ENCODE measurements at places on chromosomes 2 and 18. TPM values are rescaled to one million over a fixed set of nuclear protein-coding genes. Genes with fewer than 3 reads are reported as not detected.

CCDC74B gene
- 3.0 TPM for total RNA-seq

LOXL3 gene
- 17.6 TPM for total RNA-seq

KIAA2012 gene
- not detected for total RNA-seq

SERPINB12 gene
- total RNA-seq, result not detected

- DNase-seq, result no peak
- H3K4me1 ChIP-seq, result peaks cover 5% of the 10 kb centered on the region
- no peaks in the 10 kb centered on the region for H3K36me3 ChIP-seq
- H3K27me3 ChIP-seq, result no peaks in the 10 kb centered on the region
- no peak overlapping the region for H3K4me3 ChIP-seq
These were observed 39.9 kb upstream of the UPP2 start for GRCh38 chr2:158061763-158062162.

DNA sequence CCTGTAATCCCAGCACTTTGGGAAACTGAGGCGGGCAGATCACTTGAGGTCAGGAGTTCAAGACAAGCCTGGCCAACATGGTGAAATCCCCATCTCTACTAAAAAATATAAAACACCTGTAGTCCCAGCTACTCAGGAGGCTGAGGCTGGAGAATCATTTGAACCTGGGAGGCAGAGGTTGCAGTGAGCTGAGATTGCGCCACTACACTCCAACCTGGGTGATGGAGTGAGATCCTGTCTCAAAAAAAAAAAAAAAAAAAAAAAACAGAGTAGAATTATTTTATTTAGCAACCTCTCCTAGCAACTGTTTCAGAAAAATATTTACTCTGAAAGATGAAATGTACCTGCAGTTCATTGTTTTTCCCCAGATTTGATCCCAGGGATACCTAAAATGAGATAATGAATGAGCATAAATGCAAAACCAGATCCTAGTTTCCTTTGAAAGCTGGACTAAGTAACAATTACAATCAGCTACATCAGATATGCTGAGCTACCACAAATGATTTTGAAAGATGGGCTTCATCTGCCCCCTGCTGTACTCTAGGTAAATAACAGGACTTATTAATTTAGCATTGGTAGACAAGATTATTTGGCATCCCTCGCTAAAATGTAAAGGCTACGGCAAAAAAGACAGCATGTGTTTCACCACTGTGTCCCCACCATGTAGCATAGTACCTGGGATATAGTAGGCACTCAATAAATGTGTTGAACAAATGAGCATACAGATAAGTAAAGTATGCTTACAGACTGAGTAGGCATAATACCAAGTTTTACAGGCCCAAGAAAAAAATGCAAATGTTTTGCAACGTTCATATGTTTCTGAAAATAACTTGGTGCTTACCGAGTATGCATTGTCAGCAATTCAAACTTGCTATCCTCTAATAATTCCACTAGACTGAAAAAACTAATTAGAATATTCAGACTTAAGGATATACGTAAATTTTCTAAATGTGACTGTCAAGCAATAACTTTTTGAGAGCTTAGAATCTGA, 102.5 kb downstream of the ATL2 start:
- peak; percentile 64 for DNase-seq
- H3K36me3 ChIP-seq, result no peaks in the 10 kb centered on the region
- H3K27me3 ChIP-seq, result peaks cover 3% of the 10 kb centered on the region
- H3K27ac ChIP-seq, result no peak overlapping the region

DNA sequence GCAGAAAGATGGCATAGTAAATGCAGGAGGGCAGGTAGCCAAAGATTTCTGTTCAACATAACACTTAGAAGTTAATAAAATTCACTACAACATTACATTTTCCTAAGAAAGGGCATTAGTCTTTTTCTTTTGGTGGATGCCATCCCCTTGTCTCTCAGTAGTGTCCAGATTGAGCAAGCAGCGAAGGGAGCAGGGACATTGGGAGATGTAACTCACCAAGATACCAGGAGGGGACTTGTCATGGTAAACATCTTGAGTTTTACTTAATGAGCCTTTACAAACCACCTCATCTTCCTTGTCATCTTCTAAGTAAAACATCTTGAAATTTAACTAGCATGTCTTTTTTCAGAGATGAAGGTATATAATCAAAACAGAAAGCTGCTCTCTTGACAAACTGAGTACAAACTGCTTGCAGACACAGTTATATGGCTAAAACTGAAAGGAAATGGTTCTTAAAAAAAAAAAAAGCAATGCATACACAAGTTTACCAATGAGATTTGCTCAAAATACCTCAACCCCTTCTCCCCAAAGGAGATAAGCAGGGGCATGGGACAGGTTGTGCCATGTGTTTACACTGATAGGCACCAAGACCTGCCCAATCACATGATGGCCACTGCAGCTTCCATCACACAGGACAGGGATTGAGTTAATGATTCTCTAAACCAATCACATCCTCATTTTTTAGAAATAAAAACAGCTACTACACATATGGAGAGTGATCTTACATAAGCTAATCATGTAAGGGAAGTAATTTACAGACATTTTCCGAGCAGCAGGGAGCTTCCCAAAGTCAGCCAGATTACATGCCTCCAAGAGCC, 30.3 kb downstream of the LPIN2 start:
- no peak overlapping the region for H3K4me3 ChIP-seq
- H3K36me3 ChIP-seq, result no peaks in the 10 kb centered on the region
- peaks cover 34% of the 10 kb centered on the region for H3K4me1 ChIP-seq
- no peak overlapping the region for H3K27ac ChIP-seq

DNA sequence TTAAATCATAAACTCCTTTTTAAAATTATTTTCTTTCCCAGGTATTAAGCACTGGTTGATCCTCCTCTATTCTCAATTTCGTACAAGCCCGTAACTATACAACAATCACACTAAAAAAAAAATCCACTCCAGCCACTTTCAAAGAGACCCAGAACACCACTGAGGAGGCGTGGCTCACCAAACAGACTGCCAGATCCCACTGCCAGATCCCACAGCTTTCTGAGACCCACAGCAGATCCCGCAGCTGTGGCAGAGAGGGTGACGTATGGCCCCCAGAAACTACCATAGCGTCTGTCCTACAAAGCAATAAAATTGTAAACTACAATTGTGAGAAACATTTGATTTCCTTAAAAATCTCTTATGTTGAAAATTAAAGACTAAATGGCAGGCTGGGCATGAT, 230.7 kb upstream of the PXDN start:
- H3K27ac ChIP-seq, result peak overlapping the region; percentile 91
- no peak overlapping the region for H3K4me3 ChIP-seq
- H3K27me3 ChIP-seq, result no peaks in the 10 kb centered on the region
- no peaks in the 10 kb centered on the region for H3K36me3 ChIP-seq
- H3K4me1 ChIP-seq, result peaks cover 29% of the 10 kb centered on the region

DNA sequence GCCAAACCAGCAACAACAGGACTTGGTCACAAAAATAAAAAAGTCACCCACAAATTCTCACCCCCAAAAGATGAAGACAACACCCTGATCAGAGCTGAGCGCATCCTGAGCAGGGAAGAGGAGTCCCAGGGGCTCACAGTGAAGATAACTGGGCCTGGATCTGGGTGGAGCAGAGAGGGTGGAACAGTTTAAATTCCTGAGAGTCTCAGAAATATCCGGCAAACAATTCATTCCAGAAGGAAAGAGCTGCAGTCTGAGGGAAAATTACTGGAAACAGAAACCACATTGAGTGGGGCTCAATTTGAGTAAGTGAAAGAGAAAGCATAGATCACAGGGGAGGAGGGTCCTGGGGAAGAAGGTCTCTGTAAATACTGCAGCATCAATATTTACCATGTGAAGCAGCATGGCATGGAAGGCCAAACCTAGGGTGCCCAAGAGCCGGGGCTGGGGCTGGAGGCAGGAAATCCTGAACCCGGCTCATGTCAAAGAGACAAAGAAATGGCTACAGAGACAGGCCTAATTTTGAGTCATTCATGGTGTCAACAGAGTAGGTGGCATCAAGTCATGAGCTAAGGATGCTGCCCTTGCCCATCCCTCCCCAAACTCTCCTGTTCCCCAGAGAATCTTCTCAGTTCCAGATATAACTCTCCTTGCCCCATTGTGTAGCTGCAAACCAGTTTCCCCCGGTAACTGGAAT, 61.4 kb upstream of the ZBTB7C start:
- no peak overlapping the region for H3K4me3 ChIP-seq
- no peaks in the 10 kb centered on the region for H3K4me1 ChIP-seq
- H3K36me3 ChIP-seq, result no peaks in the 10 kb centered on the region
- no peak overlapping the region for H3K27ac ChIP-seq
- H3K27me3 ChIP-seq, result peaks cover 6% of the 10 kb centered on the region
- DNase-seq, result no peak

GRCh38 chr2:48600204-48600813, 17.3 kb upstream of the GTF2A1L start:
- H3K4me3 ChIP-seq, result no peak overlapping the region
- no peaks in the 10 kb centered on the region for H3K27me3 ChIP-seq
- peaks cover 14% of the 10 kb centered on the region for H3K4me1 ChIP-seq
- H3K36me3 ChIP-seq, result no peaks in the 10 kb centered on the region
- DNase-seq, result peak; percentile 14

- H3K4me3 ChIP-seq, result no peak overlapping the region
- H3K27ac ChIP-seq, result no peak overlapping the region
- DNase-seq, result no peak
- no peaks in the 10 kb centered on the region for H3K36me3 ChIP-seq
- no peaks in the 10 kb centered on the region for H3K27me3 ChIP-seq
These were observed 487.7 kb downstream of the ERBB4 start for GRCh38 chr2:212050871-212051270.

DNA sequence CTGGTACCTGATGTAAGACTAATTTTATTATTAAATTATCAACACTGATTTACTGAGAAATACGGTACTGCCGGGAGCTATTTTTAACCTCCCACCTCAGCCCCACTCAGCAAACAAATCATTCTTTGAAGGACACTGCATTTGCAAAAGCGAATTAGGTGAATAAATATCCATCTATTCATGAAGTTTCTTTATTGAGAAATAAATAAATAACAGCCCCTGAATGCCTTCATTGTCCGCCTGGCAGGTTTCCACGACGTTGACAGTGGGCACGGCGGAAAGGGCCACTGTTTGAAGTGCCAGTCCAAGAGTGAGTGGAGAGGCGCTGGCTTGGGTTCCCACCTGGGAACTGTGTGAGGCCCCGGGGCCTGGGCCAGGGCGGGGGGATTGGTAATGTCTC, 15.7 kb downstream of the C1QL2 start:
- H3K4me1 ChIP-seq, result no peaks in the 10 kb centered on the region
- H3K36me3 ChIP-seq, result no peaks in the 10 kb centered on the region
- H3K27me3 ChIP-seq, result peaks cover 24% of the 10 kb centered on the region
- no peak overlapping the region for H3K4me3 ChIP-seq
- no peak overlapping the region for H3K27ac ChIP-seq

DNA sequence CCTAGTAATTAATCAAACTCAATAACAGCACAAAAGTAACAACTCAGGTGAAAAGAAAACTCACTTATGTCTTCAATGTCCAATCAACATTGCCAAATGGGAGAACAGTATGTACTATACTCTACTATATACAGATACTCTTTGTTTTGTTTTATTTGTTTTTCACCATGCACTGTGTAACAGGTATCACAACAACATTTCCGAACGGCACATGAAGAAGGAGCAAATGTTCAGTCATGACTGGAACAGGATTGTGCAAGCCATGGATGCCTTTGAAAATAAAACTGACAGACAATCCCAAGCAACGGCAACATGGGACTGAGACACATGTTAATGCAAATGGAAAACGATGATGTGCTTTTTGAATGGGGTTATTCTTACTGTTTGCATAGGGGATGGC, 334.9 kb upstream of the THUMPD2 start:
- H3K27me3 ChIP-seq, result no peaks in the 10 kb centered on the region
- H3K4me1 ChIP-seq, result no peaks in the 10 kb centered on the region
- DNase-seq, result no peak
- H3K4me3 ChIP-seq, result no peak overlapping the region

DNA sequence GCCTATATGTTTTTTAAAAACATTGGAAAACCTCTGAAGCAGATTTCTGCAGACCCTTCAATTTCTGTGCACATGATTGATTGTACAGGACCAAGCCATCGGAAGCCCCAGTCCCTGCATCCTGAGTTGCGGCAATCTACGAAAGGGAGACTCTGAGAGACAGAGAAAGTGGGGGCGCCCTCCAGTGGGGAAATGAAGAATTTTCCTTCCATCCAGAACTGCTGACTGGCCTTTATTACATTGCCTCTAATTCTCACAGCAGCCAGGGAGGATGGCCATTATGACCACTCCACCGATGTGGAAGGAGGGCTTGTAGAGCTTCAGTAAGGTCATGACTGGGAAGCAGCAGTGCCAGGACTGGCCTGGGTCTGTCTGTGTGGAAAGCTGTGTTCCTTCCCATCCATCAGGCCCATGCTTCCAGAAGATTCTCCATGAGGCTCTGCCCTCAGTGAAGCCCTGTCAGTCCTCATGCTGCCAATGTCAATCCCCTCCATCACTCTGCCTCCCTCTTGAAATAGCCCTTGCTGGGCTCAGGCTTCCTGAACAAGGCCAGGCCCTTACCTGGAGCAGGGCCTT, 20.0 kb upstream of the RESP18 start:
- DNase-seq, result peak; percentile 11
- H3K27ac ChIP-seq, result no peak overlapping the region
- no peak overlapping the region for H3K4me3 ChIP-seq
- peaks cover 12% of the 10 kb centered on the region for H3K4me1 ChIP-seq
- peaks cover 16% of the 10 kb centered on the region for H3K27me3 ChIP-seq

DNA sequence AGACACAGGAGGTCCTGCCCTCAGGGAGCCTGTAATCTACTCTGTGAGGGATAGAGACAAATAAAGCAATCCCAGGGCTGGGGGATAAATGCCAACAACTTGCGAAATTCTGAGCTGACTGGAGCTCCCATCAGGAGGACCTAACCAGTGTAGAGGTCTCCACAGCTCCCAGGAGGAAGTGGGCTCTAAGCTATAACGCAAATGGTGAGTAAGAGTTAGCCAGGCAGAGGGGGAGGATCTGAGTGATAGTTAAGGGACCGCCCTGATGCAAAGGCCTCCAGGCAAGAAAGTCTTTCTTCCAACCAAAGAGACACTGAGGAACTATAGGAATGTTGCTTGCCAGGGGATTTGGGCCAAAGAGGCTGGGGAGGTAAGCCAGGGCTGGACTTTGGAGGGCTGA, 16.0 kb upstream of the ZNF532 start:
- H3K36me3 ChIP-seq, result no peaks in the 10 kb centered on the region
- H3K4me1 ChIP-seq, result peaks cover 39% of the 10 kb centered on the region
- H3K27me3 ChIP-seq, result no peaks in the 10 kb centered on the region
- H3K4me3 ChIP-seq, result no peak overlapping the region
- H3K27ac ChIP-seq, result peak overlapping the region; percentile 65
- DNase-seq, result peak; percentile 90

- H3K4me1 ChIP-seq, result peaks cover 4% of the 10 kb centered on the region
- no peak for DNase-seq
- no peaks in the 10 kb centered on the region for H3K27me3 ChIP-seq
- no peak overlapping the region for H3K4me3 ChIP-seq
These were observed 747.4 kb upstream of the SLC8A1 start for GRCh38 chr2:41199334-41199733.

- H3K4me3 ChIP-seq, result no peak overlapping the region
- DNase-seq, result no peak
- no peaks in the 10 kb centered on the region for H3K27me3 ChIP-seq
- H3K27ac ChIP-seq, result no peak overlapping the region
- no peaks in the 10 kb centered on the region for H3K4me1 ChIP-seq
These were observed 28.3 kb upstream of the UBE2E3 start for GRCh38 chr2:180952082-180952481.

GRCh38 chr2:23593752-23594459, 208.9 kb downstream of the KLHL29 start:
- DNase-seq, result no peak
- no peak overlapping the region for H3K27ac ChIP-seq
- H3K4me1 ChIP-seq, result peaks cover 13% of the 10 kb centered on the region
- H3K36me3 ChIP-seq, result no peaks in the 10 kb centered on the region

Measured in astrocyte (in vitro differentiated cells and primary cell).